Lung microvascular endothelial cell (primary cell): ENCODE measurements at places on chromosomes 11 and 22.
A peak's percentile ranks its signal among the peaks of the same experiment; 100 is the strongest.

GRCh38 chr11:62411524-62411923 is 7.3 kb upstream of the SCGB1A1 start:
- DNase-seq: no peak

DNA sequence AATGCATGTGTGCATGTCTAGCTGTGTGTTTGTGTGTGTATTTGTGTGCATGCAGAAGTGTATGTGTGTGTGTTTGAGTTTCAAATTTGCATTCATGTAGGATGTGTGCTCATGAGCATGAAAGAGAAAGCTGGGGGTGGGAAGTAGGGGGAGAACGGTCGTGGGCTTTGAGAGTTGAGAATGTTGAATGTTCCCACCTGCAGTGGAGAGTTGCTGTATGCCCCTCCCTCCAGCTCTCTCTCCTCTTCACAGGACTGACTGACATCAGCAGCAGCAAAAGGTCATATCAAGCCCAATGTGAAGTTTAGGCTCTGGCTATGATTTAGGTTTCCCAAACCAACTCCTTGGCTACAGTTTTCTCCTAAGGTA is 63.8 kb upstream of the RRAS2 start:
- no peak for DNase-seq

DNA sequence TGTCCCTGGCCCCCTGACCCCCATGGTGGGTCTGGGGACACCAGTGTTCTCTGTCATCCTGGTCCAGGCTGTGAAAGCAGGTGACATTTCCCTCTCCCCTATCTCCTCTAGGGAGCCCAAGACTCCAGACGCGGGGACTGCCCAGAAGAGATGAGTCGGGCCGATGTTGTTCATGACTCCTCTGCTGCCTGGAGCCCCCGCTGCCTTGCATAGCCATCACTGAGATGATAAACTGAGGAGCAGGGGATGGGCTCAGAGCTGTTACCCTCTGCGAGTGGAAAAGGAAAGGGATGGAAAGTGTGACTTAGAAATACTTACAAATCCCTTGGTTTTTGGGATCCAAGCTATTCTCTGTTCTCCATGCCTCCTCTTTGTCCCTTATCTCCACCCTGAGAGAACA is 209.6 kb downstream of the DSCAML1 start:
- DNase-seq: no peak

DNA sequence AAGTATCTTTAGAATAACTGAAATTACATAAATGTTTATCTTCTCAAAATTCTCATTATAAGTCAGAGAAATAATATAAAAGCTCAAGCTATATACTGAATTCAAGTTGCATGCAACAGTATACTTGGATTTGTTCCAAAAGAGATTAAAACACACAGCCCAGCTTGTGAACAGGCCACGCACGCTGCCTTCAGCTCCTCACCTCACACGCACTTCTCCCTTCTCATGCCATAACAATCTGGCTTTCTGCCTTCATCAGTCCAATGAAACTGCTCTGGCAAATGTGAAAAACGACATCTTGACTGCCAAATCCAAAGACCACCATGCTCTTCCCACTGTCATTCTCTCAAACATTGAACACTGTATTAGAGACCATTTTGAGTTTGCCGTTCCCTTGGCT is 22.1 kb downstream of the ATP6V1E1 start:
- no peak for DNase-seq

GRCh38 chr11:8357891-8358566 is 94.4 kb upstream of the LMO1 start:
- DNase-seq: no peak

DNA sequence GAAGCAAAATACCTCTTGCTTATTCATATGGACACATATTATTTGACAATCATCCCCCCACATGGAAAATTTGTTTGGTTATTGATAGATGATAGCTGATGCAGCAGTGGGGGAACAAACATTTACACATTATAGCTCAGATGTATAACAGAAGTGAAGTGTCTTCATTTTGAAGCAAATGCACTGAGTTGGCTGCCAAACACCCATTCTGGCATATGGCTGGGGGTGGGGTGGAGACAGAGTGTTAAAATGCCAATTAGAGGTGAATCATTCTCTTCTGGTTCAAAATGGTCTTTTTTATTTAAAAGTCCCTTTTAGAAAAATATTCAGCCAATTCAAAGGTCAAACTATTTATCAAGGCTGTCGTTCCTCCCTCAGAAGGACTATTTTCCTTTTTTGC is 157.3 kb upstream of the TRPC6 start:
- no peak for DNase-seq

- no peak for DNase-seq
These were observed 307.5 kb downstream of the ETS1 start for GRCh38 chr11:128279866-128280265.

DNA sequence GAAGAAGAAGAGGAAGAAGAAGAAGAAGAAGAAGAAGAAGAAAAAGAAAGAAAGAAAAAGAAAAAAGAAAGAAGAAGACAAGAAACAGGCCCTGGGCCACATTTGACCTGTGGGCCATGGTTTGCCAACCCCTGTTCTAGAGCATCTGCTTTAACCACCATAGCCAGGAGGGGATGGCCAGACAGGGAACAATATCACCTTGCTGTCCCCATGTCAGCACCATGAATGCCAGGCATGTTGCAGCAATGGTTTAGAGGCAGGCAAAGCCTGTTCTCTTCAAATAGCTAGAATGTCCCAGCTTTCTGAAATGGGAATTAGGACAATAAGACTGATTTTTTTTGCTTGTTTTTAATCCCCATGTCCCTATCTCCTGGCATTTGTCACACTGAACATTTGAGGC is 338.6 kb upstream of the PLET1 start:
- DNase-seq: no peak

DNA sequence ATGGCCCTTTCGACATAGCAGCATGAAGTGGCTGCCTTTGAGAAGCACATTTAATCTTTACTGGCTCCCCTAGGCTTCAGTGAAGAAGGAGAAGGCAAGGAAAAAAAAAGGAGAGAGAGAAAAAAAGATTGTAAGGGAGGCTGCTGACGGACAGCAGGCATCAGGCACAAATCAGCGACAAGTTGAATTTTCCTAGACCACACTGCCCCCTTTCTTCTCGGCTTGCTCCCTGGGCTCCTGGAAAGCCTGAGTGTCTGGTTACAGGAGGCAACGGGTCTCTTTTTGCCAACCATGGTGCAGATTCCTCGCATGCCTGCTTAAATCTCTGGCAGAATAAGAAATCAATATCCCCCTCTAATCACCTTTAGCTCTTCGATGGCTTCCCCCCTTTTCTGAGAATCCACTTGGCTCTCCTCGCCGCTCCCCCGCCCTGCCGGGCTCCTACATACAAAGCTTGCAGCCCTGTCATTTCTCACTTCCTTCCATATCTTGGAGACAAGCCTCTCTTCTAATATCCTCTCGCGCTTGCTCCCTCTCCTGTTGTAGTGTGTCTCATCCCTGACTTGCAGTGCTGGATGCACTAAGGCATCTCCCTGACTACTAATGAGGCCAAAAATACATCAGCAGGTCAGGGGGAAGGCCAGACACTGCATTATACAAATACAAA is 14.3 kb downstream of the BLID start:
- peak; percentile 85 for DNase-seq

- DNase-seq: no peak
These were observed 36.5 kb downstream of the CTSC start for GRCh38 chr11:88300888-88301487.

- DNase-seq: no peak
These were observed 68.4 kb downstream of the GAS2 start for GRCh38 chr11:22734628-22735345.

- DNase-seq: no peak
These were observed 162.6 kb upstream of the CCDC179 start for GRCh38 chr11:23022854-23023253.

GRCh38 chr11:798093-798713 is at the start of gene SLC25A22:
TSS of gene SLC25A22 (minus strand) at chr11:798281. CDS start at chr11:795006, 3,275 bp downstream.
- DNase-seq: peak; percentile 81

DNA sequence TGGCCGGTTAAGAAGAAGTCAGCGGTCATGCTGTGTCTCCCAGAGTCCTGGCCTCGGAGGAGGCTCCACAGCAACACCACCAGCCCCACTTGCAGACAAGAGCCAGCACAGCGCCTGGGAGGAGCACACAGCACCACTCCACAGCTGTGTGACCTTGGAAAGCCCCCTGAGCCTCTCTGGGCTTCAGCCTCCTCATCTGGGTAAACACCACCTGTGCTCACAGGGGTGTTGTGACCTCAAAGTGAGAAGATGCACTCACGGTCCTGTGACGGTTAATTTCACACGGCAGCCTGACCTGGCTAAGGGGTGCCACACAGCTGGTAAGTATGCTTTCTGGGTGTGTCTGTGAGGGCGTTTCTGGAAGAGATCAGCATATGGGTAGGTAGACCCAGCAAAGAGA is 54.7 kb downstream of the PHF21B start:
- no peak for DNase-seq

- DNase-seq: no peak
These were observed 198.3 kb downstream of the CASP12 start for GRCh38 chr11:104699981-104700380.

GRCh38 chr11:92765965-92766371 is 203.5 kb upstream of the MTNR1B start:
- DNase-seq: peak; percentile 12

DNA sequence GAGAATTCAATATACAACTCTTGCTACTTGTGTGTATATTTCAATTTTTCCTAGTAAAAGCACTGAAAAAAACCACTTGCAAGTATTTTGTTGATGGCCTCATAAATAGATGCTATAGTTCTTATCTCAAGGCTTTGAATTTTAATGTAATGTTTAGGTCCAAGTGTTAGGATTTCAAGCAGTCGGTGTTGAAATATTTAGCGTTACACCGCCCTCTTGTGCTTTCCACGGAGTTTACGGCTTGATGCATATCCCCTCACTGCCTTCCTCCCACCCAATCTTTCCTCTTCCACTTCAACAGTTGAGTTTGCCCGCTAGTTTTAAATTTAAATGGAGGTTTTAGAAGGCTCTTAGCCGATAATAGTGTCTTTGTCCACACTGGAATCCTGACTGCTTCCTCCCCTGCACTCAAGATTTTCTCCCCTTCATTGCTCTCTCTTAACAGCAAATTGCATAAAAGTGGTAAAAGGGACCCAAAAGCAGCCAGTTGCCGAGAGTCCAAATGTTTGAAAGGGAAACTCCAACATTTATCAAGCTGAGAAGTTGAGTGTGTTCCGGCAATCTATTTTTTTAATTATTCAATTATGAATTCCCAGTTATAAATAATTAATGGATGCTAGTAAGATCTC is 25.9 kb upstream of the HTATIP2 start:
- peak; percentile 45 for DNase-seq

DNA sequence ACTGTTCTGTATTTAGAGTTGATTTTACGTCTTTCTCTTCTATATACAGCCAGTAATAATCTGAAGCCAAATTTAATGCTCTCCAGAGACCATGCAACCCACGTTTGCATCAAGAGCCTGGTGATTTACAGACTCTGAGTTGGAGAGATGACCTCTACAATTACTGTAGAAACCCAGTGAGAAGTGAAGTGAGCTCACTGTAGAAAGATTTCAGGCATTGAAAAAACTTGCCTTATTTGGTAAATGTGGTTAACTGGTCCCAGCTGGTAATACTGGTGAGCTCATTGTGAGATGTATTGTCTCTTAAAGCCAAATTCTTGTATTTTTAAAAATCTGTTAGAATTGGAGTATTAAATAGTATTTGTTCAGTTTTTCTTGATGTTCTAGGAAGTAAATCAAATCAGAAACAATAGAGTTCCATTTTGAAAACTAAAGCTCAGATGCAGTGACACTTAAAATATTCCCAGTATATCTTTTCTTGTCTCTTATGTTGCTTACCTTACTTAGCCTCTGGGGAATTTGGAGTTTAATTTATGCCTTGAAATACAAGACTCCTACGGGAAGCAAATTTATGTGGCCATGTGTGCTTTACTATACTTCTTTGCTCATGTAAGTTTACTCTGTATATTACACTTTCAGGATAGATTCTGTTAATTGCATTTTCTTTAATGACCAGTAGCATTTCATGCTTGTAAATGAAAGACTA is 189.9 kb downstream of the ARHGAP42 start:
- peak; percentile 80 for DNase-seq

DNA sequence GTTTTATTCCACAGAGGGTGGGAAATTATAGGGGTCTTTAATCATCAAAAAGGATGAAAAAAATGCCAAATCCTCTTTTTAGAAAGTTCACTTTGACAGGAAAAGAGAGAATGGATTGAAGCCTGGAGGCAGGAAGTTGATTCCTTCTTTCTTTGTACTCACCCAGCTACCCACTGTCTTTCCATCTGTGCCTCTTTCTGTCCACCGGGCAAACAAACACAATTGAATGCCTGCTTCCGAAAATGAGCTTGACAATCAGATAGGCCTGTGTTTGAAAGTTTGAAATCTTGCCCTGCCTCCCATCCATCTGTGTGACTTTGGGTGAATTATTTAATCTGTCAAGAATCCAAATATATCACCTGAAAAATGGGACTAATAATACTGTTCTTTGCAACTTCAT is 81.1 kb downstream of the SCN3B start:
- no peak for DNase-seq
